Trophoblast cell (in vitro differentiated cells and primary cell): ENCODE measurements at places on chromosomes 5 and 9.
A peak's percentile ranks its signal among the peaks of the same experiment; 100 is the strongest.

- H3K27me3 ChIP-seq = no peaks in the 10 kb centered on the region
- peak; percentile 88 for DNase-seq
- H3K4me1 ChIP-seq = no peaks in the 10 kb centered on the region
- H3K27ac ChIP-seq = no peak overlapping the region
- no peak overlapping the region for H3K4me3 ChIP-seq
- H3K36me3 ChIP-seq = no peaks in the 10 kb centered on the region
Observed at GRCh38 chr5:39948867-39949468, 524.2 kb upstream of the DAB2 start.

DNA sequence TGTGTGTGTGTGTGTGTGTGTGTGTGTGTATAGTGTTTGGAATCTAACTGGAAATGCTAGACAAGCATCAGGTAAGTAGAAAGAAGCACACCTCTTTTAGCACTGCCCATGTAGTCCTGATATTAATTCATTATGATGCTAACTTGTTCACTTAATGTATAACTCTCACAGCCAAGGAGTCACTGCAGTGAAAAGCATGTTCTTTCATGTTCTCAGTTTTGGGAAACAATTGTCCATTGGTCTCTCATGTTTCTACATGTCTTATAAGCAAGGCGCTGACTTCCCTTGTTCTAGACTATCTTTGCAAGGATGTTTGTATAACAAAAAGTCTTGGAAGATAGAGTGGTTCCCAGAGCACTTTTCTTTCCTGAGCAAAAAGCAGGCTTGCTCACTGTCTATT, 148.8 kb upstream of the TNPO1 start:
- DNase-seq = no peak
- H3K27me3 ChIP-seq = no peaks in the 10 kb centered on the region
- H3K4me1 ChIP-seq = peaks cover 8% of the 10 kb centered on the region
- no peak overlapping the region for H3K27ac ChIP-seq
- H3K4me3 ChIP-seq = no peak overlapping the region
- H3K36me3 ChIP-seq = no peaks in the 10 kb centered on the region

GRCh38 chr5:8756498-8757084, 789.3 kb downstream of the SEMA5A start:
- H3K4me1 ChIP-seq = no peaks in the 10 kb centered on the region
- no peak overlapping the region for H3K4me3 ChIP-seq
- H3K36me3 ChIP-seq = no peaks in the 10 kb centered on the region
- H3K27ac ChIP-seq = no peak overlapping the region
- DNase-seq = peak; percentile 38

DNA sequence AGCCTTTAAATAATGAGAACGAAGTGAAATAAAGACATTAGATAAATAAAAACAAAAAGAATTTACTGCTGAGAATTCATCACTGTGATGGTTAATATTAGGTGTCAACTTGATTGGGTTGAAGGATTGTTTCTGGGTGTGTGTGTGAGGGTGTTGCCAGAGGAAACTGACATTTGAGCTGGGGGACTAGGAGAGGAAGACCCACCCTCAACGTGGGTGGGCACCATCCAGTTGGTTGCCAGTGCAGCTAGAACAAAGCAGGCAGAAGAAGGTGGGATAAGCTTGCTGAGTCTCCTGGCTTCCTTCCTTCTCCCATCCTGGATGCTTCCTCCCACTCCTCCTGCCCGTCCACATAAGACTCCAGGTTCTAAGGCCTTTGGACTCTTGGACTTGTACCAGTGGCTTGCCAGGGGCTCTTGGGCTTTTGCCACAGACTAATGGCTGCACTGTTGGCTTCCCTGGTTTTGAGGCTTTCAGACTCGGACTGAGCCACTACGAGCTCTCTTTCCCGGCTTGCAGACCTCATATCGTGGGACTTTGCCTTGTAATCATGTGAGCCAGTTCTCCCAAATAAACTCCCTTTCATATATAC, 43.7 kb upstream of the ABL1 start:
- H3K36me3 ChIP-seq = no peaks in the 10 kb centered on the region
- no peak for DNase-seq
- no peak overlapping the region for H3K27ac ChIP-seq
- H3K27me3 ChIP-seq = no peaks in the 10 kb centered on the region
- H3K4me3 ChIP-seq = no peak overlapping the region

- H3K27ac ChIP-seq = no peak overlapping the region
- no peaks in the 10 kb centered on the region for H3K36me3 ChIP-seq
- no peaks in the 10 kb centered on the region for H3K4me1 ChIP-seq
- DNase-seq = no peak
- no peak overlapping the region for H3K4me3 ChIP-seq
- no peaks in the 10 kb centered on the region for H3K27me3 ChIP-seq
Observed at GRCh38 chr9:78821126-78821822, 524.3 kb downstream of the PSAT1 start.

GRCh38 chr5:138523406-138523805, 19.6 kb downstream of the ETF1 start:
- H3K36me3 ChIP-seq = peaks cover 9% of the 10 kb centered on the region
- H3K27ac ChIP-seq = no peak overlapping the region
- no peaks in the 10 kb centered on the region for H3K4me1 ChIP-seq
- H3K4me3 ChIP-seq = no peak overlapping the region
- DNase-seq = no peak
- H3K27me3 ChIP-seq = no peaks in the 10 kb centered on the region

GRCh38 chr9:133986774-133987445, 5.2 kb downstream of the VAV2 start:
- H3K36me3 ChIP-seq = peaks cover 22% of the 10 kb centered on the region
- no peak for DNase-seq
- no peak overlapping the region for H3K27ac ChIP-seq
- H3K4me3 ChIP-seq = no peak overlapping the region
- H3K27me3 ChIP-seq = no peaks in the 10 kb centered on the region

GRCh38 chr9:133714606-133715294, 23.4 kb downstream of the SARDH start:
- H3K4me1 ChIP-seq = peaks cover 34% of the 10 kb centered on the region
- H3K36me3 ChIP-seq = no peaks in the 10 kb centered on the region
- H3K27ac ChIP-seq = peak overlapping the region; percentile 43
